ENCODE measurements at places on chromosomes 4 and X.

- DNase-seq = no peak
Measured at GRCh38 chrX:19760345-19760744, 127.1 kb downstream of the SH3KBP1 start.

DNA sequence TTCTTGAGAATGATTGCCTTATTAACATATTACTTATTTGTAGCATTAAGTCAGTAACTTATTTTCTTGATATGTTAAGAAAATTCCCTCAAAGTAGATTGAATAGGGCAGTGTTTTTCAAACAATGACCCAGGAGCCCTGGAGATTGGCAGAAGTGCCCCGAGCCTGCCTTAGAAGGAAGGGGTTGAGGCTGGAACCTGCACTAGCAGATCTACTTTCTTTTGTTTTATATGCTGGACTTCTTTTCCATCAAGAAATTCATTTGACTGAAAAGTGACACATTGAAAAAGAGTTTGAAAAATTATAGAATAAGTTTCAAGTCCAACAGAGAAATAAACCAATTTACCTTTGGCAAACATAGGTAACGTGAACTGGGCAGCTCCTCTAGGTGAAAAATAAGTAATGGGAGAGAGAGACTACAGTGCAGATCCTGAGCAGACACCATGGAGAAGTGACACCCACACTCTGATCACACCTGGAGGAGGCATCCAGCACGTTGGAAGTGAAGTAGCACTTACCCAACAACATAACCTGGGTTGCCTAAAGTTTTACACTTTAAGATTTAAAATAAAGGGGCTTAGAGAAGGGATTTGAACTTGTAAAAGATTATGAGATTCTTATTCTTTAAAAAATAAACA, 18.6 kb downstream of the ARSJ start:
- DNase-seq = no peak

DNA sequence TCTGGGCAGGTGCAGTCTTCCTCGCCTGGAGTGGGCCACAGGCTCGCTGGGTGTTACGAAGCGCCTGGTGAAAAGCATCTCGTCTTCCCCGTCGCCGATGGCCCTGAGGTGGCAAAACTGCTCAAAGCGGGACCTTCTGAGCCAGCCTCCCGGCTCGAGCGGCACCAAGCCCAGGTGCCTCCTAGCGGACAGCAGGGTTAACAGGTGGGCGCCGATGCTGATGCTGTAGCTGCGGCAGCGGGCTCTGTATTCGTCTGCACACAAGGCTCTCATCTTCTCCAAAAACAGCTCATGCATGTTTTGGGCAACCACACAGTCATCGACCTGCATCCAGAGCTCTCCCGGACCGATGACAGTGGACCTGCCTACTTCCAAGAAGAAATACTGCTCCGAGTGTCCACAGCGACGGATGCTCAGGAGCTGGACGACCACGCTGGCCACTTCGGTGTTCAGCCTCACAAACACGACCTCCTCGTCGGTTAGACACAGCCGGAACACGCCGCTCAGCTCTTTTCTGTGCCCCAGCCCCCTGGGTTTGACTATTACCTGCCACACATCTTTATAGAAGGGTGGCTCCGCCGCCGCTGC, 1.2 kb downstream of the IRS4 start:
- no peak for DNase-seq

DNA sequence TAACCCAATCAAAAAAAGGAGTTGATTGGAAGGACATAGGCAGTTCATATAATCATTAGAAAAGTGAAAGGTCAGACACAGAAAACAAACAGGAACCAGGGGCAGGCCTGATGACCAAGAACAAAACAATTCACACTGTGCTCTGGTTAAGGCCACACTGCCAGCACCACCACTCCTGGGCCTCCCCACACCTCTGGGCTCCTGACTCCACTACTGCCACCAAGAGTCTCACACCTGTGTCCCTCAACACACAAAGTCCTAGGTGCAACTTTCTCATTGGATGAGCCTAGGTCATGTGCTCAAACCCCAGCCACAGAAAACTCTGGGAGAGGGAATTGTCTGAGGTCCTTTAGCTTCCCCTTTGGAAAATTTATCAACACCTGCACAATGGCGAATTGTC, 11.1 kb upstream of the FAM9C start:
- DNase-seq = no peak

DNA sequence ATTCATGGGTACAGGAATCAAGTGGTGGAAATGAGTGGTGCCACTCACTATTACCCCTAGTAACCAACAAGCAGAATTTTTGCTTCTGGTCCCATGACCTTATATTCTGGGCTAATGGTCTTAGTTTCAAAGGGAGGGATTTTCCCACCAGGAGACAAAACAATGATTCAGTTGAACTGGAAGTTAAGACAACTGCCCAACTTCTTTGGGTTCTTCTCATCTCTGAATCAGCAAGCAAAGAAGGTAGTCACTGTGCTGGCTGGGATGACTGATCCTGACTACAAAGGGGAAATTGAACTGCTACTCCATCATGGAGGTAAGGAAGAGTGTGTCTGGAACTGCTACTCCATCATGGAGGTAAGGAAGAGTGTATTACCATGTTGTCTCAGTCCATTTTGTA, 87.2 kb downstream of the IL13RA2 start:
- no peak for DNase-seq

DNA sequence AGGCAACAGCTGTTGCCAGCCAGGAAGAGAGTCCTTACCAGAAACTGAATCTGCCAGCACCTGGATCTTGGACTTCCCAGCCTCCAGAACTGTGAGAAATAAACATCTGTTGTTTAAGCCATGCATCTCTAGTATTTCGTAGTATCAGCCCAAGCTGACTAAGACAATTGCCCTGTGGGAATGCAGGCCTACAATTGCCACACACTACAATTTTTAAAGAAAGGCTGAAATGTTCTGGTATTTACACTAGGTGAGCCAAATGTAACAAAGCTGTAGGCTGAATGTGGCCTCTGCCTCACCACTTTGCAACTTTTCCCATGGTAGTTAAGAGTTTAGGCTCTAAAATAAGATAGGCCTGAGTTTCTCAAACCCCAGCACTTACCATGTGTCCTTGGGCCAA, 59.1 kb downstream of the SPATA18 start:
- DNase-seq = no peak

- no peak for DNase-seq
Measured at GRCh38 chr4:107757283-107757682, 37.2 kb upstream of the PAPSS1 start.

GRCh38 chr4:151561551-151562256, 152.7 kb downstream of the FHIP1A start:
- no peak for DNase-seq

GRCh38 chr4:24557026-24558025, 27.0 kb downstream of the DHX15 start:
- no peak for DNase-seq

- DNase-seq = no peak
Measured at GRCh38 chr4:186307497-186307896, 41.5 kb downstream of the F11 start.

GRCh38 chr4:121692261-121692660, 4.5 kb downstream of the ANXA5 start:
- no peak for DNase-seq

DNA sequence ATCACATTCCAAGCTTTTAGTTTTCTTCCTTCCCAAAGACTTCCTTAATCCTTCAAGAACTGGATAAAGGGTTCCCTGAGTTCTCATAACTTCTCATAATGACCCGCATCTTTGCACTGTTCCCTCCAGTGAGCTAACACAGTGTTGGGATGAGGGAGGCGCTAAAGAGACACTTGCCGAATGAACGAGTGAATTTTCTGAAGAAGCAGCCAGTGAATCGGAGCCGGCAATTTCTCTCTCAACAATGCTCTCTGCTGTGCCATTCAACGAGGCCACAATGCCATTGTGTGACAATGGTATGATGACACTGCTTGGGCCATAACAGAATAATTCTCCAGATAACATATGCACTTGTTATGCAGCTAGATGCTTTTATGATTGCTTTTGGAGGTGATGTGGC, 51.4 kb upstream of the ZFP42 start:
- no peak for DNase-seq

DNA sequence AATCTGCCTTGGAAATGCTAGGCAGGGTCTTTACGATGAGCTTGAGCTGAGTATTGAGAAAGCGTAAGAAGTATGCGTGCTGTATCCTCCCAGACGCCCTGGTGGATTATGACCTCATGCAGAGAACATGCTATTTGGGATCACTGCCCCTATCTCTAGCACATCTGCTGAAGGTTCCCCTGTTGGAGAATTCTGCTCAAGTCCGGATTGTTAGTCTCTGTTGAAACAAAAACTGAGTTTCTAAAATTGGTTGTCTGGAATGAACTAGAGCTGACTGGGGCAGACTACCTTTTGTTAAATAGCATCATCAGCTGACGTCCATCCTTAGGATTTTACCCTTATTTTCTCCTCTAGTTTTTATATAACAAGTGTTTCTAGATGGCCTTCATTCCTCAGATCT, 7.5 kb downstream of the FHDC1 start:
- peak; percentile 9 for DNase-seq

DNA sequence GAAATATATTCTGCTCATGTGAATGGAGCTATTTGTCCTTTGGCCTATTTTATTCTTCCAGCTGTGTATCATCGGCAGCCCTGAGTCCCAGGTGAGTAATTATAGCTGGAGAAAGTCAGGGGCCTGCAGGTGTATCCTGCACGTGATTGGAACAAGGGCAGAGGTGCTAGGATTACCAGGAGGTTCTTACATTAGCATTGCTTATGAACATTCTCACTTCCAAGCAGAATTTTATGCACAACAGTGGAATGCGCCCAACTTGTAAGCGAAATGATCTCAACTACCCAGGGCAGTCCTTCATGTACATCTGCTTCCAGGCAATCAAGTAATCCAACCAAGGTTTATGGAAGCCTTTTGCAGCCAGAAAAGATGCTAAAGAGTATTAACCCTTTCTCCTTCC, 68.9 kb upstream of the NRK start:
- no peak for DNase-seq

DNA sequence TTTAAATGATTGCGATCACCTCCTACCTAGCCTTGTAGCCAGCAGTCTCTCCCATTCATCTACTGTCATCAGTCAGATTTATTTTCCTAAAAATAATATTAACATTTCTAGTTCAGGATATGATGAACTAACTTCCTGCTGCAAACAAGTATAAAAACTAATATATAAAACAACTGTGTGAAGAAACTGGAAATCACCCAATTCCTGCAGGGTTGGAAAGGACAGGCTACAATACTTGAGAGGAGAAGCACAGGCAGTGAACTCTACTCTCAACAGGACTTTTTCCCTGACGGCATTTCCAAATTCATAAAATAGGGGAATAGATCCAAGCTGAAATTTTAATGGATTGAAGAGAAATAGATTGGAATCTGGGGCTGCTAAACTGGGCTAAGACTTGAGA, 14.2 kb upstream of the BBS12 start:
- no peak for DNase-seq

GRCh38 chrX:153665726-153666306, 7.8 kb downstream of the PNCK start:
- DNase-seq = no peak

GRCh38 chr4:71470524-71470923, 131.7 kb downstream of the SLC4A4 start:
- no peak for DNase-seq

DNA sequence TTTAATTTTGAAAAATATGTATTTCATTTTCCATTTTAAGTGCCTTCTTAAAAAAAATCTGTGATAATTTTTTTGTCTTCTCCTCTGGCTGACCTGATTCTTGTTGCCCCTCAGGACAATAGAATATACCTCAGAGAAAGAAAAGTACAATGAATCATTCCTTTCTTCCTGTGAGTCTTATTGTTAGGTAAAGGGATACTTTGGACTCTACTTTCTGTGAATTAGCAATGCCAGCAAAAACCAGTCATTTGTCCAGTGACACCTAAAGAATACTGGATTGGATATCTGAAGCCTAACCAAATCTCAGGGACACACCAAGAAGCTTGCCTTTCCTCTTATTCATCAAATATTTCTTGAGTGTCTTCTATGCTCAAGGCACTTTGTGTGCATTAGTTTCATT, 102.1 kb downstream of the AREG start:
- no peak for DNase-seq

- DNase-seq = no peak
Measured at GRCh38 chr4:107689912-107690587, 30.0 kb downstream of the PAPSS1 start.

GRCh38 chr4:113564493-113564892, 197.0 kb downstream of the CAMK2D start:
- DNase-seq = no peak

DNA sequence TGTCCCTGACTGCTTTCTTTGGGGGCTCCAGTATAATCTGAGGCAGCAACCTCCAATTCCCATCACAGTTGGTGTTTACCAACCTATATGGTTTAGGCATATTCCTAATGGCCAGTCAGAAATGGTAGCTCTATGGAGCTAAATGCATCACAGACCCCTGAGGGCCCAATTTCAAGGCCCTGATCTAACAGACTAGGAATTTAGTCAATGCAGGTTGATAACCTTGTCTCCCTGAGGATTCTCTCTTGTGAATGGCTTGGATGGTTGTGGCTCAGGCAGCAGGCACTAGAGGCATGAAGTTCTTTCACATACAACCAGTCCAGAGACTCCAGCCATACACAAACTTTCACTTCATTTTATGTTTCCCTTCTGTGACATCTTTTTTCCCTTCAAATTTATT, 59.4 kb downstream of the TMPRSS11F start:
- DNase-seq = no peak

DNA sequence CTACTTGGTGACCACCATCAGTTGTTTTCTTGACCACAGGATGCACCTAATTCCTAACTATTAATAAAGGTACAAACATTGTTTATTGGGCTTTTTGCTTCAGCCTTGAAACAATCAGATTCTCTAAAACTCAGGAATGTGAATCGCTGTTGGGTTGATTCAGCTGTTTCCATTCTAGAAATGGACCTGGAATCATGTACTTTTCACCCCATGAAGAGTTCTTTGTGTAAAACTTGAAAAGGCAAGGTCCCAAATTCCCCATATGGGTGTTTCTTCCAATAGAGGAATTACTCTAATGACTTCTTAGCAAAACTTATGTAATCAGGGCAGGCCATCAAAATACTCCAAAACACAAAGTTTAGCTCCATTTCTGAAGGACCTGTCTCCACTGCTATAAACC, 7.4 kb downstream of the AFAP1 start:
- DNase-seq = no peak

DNA sequence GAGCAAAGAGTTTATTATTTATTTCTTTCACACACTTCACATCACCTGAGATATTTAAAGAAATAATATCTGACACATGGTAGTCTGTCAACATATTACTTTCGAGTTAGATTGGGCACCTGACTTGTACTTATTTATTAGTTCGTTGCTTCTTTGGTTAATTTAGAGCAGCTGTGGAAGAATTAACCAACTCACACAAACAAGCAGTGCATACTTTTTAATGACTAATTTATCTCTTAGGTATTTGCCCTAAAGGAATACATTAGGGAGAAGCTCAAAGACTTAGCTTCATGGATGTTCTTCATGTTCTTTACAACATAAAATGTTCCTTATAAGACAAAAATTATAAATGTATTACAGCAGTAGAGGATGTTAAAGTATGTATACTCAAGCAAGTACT, 242.9 kb downstream of the ARHGAP24 start:
- DNase-seq = no peak

DNA sequence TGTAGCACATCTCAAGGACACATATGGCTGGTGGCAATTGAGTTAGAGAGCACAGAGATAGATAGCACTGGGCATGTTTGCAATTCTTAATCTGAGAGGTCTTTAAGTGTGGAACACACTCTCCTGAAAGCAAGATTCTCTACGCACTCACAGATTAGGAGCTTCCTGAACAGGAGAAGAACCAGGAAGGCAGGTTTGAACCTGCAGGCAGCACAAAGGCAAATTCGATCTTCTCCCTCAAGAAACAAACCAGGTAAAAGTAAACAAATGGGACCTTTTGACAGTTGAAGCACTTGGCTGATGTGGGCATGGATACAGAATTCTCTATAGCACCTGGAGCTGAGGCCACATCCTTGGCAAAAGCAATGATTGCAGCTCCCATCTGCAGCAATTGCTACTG, 24.3 kb downstream of the HS3ST1 start:
- DNase-seq = no peak

Measured in hematopoietic multipotent progenitor cell treated with erythropoietin and hydrocortisone succinate and interleukin-3 and kit ligand, for 15 days (in vitro differentiated cells).